ENCODE measurements at places on chromosomes 16 and 17. TPM values are rescaled to one million over a fixed set of nuclear protein-coding genes. Genes with fewer than 3 reads are reported as not detected.

The CRYBA1 gene
- not detected for total RNA-seq

The NUFIP2 gene
- total RNA-seq: 48.3 TPM

The RND2 gene
- 1.8 TPM for total RNA-seq

The PRDM7 gene
- not detected for total RNA-seq
